Fibroblast of pulmonary artery (primary cell): ENCODE measurements at places on chromosomes 7 and 10.
A peak's percentile ranks its signal among the peaks of the same experiment; 100 is the strongest.

DNA sequence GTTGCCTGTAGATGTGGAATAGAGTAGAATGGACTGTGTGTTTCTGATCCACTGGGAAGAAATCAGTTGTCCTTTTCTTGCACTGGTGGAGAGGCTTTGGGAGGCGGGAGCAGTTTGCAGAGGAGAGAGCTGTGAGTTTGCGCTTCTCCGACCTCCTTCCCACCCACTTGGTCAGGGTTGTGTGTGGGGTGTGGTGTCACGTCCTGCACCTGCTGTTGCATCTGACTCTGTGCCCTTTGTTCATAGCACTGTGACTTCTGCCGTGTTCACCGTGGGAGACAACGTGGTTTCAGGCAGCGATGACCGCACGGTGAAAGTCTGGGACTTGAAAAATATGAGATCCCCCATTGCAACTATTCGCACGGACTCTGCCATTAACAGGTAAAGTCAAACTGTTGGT lies 67.8 kb downstream of the WDR37 start:
- no peak for DNase-seq

GRCh38 chr7:130491841-130492522 lies at the start of gene MEST:
Gene MEST (plus strand): TSS chr7:130492085. CDS start chr7:130492314, 229 bp downstream.
- peak; percentile 39 for DNase-seq

- DNase-seq: no peak
These were observed 1.1 kb downstream of the MEPCE start for GRCh38 chr7:100430493-100431285.

GRCh38 chr7:76069238-76069638 lies 21.3 kb downstream of the MDH2 start:
- peak; percentile 93 for DNase-seq

DNA sequence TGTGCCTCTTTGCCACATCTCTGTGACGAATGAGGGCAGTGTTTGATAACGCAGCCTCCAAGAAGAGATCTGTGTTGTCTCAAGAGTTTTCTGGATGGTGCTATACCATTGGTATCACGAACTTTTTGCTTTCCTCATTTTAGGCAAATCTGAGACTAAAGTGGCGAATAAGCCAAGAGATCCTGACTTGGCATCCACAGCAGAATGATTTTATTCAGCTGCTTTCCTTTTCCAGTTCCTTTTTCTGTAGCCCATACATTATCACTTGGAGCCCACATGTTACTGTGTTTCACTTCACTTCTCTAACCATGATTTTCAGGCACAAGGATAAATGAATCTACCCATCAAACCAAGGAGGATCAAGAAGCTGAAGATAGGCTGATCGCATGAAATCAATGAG lies 177.9 kb upstream of the PTN start:
- no peak for DNase-seq

DNA sequence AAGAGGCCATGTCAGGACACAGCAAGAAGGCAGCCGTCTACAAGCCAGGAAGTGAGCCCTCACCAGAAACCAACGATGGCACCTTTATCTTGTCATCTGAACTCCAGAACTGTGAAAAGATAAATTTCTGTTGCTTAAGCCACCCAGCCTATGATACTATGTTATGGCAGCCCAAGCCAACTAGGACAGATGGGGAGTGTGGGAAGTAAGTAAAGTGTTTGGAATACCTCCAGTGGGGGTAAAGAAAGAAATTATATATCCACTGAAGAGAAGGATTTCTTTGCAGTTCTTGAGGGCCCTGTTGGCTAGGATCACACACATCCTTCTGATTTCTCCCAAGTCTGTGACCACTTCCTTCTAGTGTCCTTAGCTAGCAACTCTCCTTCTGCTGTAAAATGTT lies 384.4 kb downstream of the TNS3 start:
- DNase-seq: no peak

GRCh38 chr7:150939052-150939451 lies 39.1 kb downstream of the KCNH2 start:
- DNase-seq: no peak

- DNase-seq: no peak
These were observed 30.0 kb upstream of the MYH16 start for GRCh38 chr7:99242682-99243081.

- DNase-seq: no peak
These were observed 129.0 kb upstream of the TCF7L2 start for GRCh38 chr10:112821038-112821437.
